ENCODE measurements at places on chromosomes 3 and 15.

DNA sequence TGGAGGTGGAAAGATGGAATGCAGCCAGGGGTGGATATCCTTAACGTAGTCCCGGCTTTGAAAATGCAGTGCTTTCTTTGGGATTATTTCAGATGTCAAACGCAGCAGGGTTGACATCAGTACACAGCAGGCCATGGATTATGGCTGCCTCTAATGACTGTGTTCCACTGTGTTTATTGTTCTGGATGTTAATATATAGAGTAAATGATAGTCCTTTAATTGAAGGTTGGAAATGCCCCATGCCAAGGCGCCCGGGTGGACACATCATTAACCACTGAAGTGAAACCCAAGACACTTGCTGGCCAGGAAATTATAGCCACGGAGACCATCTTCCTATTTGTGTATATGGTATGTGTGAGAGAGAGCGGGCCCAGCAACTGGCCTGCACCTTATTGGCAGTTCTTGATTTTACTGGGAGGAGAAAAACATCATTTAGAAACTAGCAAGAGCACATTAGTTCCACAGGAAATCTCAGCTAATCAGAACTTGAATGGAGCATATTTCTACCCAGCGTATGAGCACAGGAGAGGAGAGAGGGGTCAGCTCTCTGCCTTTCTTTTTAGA lies 254.9 kb upstream of the RASGRP1 start:
- DNase-seq, result no peak

DNA sequence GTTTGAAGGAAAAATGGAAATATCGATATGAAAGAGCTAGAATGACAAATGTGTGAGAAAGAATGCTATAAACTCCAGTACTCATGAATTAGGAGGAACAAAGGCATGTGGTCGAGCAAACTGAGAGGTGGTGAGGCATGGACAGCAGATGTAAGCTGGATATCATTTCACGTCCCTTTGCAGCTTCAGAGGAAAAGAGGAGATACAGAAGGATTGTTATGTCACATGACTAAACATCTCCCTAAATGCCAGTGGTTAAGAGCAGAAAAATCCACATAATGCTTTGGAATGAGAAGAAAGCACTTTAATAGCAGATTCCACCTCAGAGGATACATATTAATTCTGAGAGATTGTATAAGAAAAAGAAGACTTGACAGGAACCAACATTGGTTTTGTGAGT lies 248.7 kb downstream of the ZIC4 start:
- no peak for DNase-seq

DNA sequence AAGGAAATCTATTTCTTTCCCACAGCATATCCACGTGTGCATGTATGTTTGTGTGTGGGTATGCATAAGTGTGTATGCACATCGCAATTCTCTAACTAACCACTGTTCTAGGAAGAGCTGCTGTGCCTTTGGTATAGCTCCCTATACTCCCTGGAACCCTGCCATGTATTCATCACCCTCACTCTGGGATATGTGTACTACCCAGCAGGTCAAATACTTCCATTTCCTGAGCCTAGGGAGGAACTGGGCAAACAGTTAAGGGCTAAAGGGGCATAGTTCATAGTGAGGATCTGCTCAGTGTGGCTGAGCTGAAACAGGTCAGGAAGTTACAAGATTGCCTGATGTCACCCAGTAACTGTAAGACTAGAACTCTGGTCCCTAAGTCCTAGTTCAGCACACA lies 260.4 kb downstream of the RPLP1 start:
- DNase-seq, result no peak

DNA sequence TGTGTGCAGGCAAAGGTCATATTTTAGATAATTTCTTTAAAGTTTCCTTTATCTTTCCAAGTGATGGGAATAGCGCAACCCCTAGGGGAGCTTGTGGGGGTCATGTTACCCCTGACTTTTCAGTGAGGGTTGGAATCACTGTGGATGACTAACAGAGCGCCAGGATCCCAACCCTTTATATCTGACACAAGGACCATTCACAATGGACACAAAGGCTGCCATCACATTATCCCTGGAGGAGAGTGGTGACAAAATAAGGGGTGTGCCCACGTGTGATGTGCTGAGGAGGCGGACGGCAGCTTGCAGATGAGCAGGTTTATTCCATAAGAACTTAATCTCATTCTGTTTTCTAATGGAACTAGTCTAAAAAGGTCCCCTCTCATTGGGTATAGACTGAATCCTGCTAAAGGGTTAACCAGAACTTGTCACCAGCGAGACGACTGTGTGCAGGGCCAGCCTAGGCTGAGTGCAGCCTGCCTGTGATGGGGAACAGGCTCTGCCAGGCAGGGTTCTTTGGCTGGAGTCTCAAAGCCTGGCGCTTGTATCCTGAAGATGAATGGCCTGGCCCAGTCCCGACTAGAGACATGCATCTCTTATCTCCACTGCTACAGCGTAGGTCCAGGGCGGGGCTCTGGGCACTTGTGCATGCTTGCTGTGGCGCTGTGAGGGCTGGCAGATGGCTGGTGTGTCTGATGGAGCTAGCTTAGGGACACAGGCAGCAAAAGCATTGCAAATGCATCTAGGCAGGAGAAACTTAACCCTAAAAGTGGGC lies 50.2 kb downstream of the CHDH start:
- no peak for DNase-seq

- DNase-seq, result no peak
Measured at GRCh38 chr15:66707310-66708082, 5.5 kb downstream of the SMAD6 start.

DNA sequence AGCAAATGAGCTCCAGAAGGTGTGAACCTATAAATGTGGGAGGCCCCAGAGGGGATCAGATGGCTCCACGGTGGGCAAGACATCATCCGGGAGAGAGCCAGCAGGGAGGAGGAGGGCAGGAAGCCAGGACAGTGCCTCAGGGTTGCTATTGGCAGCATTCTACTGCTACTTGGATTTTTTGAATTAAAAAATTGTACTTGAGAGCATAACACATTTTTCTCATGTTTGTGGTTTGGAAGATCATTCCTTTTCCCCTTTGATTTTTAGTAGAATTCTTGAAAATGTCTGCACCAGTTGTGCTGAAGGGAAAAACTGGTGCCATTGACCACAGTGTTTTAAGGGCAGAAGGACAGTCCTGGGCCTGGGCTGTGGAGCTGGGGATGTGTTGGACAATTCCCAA lies 59.2 kb downstream of the LYZL4 start:
- no peak for DNase-seq

- DNase-seq, result no peak
Measured at GRCh38 chr15:100248236-100248635, 93.5 kb downstream of the ADAMTS17 start.

DNA sequence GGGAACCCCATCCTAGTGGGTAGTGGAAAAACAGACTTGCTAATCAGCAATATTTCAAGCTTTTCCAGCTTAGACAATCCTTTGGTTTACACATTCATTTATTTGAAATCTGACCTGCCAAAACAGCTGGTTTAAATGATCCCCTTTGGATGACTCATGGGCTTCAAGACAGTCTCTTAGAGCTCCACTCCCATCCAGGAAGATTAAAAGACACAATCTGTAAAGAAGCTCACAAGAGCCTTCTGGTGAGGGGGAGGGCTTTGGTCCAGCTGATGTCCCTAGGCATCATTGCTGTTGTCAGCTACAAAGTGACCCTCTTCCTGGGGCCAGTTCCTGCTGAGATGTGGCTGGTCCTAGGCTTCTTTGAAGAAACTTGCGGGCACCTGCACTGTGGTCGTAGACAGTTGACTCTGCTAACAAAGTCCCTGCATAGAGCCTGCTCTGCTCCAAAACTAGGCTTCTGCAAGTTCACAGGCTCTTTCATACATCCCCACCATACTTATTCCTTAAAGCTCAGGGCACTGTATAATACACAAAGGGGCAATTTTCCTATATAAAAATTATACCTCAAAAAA lies 73.7 kb downstream of the IGSF11 start:
- no peak for DNase-seq

GRCh38 chr15:37223089-37223488 lies 122.7 kb upstream of the MEIS2 start:
- no peak for DNase-seq

GRCh38 chr15:43150191-43150929 lies 17.0 kb downstream of the TMEM62 start:
- DNase-seq, result no peak
